Stimulated activated CD8-positive, alpha-beta memory T cell treated with anti-CD3 and anti-CD28 coated beads, Interleukin-7, amount 100 ng/mL, for 48 hours (primary cell): ENCODE measurements at places on chromosomes 13 and 19.

DNA sequence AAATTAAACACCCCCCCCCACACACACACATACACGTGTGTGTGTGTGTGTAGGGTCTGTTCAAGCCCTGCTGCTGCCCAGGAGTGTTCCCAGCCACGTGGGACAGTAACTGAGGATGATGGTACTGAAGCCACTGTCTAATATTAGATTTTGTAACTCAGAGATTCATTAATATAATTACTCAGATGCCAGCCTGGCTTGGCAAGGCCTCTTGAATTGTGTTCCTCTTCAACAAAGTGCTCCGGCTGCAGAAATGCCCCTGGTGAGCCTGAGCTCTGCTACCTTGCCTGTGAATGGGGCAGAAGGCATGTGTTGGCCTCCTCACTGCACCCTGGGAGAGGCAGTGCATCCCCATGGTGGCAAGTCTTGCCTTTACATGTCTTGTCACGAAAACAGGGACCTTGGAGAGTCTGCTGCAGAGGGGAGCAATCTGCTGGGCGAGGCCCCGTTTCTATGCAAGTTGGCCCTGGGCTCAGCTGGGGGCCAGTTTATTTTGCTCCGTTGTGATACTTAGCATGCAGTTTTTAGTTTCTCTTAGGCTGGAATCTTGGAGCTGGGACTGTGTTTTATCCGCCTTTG is 44.0 kb downstream of the NFIX start:
- DNase-seq, result no peak

GRCh38 chr19:21610787-21611186 is 105.4 kb downstream of the ZNF429 start:
- DNase-seq, result no peak

- no peak for DNase-seq
Measured at GRCh38 chr13:39820606-39821005, 165.1 kb downstream of the COG6 start.

DNA sequence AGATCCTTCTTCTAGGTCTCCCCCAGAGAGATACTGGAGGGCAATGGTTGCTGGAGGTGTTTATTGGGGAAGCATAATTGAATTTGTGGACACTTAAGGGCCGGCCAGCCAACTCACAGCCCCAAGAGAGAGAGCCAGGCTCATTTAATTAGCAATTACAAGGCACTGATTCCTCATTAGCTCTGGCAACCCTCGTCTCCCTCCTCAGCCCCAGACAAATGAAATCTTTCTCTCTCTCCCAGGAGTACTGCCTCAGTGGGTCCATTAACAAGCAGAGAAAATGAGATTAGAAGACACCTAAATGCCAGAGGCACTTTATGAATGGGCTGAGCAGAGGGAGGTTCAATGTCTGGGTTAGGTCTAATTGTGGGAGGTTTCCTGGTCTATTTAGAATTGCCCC is 19.0 kb upstream of the FEM1A start:
- DNase-seq, result no peak

- DNase-seq, result no peak
Measured at GRCh38 chr13:53513226-53513625, 484.6 kb downstream of the OLFM4 start.

DNA sequence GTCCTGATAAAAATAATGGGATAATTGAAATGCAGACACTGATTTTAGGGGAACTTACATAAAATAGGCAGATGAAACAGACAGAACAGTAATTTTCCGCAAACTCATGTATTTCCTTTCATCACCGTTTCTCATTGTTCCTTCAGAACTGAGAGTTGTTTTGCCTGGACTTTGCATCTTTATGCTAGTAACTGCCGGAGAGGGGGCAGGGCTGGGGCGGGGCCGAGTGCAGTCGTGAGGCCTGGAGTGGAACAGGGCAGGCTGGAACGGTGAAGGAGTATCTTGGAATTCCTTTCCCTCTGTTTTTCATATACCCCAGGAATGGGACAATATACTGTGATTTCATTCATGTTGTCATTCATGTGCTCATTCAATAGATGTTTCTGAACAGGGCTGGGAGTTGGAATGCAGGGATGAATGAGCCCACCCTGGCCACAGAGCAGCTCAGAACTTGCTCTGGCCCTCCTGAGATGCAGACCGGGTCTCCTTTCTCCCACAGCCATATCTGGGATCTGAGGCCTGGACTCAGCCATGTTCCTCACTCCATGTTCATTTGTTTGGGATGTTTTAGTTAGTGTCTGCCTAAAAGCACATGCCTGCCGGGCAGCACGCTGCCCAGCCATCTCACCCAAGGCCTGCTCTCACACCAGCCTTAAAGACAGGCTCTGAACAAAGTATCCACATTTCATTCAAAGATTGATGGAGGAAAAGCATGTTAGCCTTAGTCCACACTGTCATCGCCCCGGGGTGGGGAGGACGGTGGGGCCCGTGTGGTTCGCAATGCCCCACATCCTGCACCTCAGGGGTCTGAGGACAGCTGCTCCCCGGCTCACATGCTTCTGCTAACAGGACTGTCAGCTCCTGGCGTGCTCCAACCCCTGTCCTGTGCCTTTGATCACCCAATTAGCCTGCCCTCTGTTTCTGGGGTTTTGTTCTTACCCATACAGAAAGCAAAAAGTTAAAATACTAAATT is 92.9 kb downstream of the SOX1 start:
- DNase-seq, result no peak

DNA sequence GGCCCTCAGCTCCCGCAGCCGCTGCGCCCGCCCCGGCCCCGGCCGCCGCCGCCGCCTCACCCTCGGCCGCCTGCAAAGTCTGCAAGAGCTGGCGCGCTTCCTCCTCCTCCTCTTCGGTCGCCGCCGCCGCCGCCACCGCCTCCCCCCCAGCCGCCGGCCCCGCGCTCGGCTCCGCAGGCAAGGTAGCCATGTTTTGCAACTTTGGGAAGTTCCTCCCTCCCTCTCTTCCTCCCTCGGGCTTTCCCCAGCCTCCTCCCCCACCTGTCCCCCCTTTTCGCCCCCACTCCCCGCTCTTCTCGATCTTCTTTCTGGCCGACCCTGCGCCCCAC is 433 bp downstream of the SIX5 start:
- no peak for DNase-seq

DNA sequence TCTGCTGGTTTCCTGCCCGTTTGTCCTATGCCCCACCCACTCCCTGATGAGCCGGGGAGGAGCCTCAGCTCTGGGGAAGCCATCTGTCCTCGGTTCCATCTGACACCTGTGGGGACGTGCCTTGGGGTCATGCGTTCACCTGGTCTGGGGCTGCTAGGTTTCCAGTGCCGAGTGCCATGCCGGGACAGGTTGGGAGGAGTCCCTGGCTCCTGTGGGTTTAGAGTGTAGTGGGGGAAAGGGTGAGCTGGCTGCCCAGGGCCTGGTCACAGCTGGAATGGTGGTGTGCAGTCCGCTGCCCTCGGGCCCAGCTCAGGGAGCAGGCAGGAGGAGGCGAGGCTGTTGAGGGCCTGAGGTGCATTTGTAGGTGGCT is 2.5 kb downstream of the KDM4B start:
- no peak for DNase-seq

- no peak for DNase-seq
Measured at GRCh38 chr19:38317104-38317612, 1.4 kb upstream of the YIF1B start.

DNA sequence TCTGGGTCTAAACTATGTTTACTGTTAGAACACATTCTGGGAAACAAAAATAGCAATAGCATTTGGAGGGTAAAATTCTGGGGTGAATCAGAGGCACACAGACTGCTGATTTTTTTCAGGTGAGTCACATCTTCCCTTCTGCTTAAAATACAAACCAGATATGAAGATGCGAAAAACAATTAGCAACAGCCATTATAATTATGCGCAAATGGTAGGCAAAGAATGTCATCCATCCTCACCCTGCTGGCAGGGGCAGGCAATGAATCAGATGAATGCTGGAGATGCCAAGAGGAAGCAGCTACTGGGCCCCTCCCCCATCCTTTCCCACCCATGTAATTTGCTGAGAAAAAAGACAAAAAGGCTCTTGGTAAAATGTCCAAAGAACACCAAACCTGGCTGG is 282.9 kb downstream of the KLF5 start:
- DNase-seq, result no peak

- DNase-seq, result no peak
Measured at GRCh38 chr13:28494778-28495537, at the start of gene FLT1. Gene FLT1 (minus strand): TSS chr13:28495128. CDS start chr13:28494843, 285 bp downstream.

- no peak for DNase-seq
Measured at GRCh38 chr19:41357746-41358145, 4.0 kb upstream of the TGFB1 start.

DNA sequence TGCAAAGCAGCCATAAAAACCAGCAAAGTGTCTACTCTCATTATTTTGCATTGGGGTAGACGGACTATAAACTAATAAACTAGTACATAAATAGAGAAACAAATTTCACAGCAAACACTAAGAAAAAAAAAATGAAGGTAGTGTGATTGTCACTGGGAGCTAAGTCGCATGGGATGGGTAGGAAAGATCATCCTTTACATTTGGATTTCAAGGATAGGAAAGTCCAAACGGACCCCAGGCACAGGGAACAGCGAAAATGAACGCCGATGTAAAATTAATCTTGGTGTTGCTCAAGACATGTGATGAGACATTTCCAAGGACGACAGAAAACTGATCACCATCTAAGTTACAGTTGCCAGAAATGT is 690 bp upstream of the SGTA start:
- no peak for DNase-seq

DNA sequence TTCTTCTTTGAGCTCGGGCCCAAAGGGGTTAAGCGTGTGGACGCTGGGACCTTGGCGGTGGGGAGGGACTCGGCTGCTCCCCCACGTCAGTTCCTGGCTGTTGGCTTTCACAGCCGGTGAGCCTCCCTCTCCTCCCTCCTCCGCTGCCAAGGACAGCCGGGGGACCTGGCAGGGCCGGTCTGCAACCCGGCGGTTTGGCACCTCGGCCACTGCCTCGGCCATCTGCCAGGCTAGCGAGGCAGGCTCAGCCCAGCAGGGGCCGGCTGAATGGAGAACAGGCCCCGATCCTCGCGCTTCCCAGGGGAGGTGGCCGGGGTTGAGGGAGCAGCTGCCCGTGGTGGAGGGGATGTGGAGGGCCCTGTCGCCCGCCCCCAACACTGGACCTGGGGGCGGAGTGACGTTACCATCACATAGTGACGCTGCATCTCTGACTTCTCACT is 5.0 kb downstream of the TLE5 start:
- DNase-seq, result no peak

GRCh38 chr19:4359627-4360000 is 16.3 kb downstream of the MPND start:
- no peak for DNase-seq

- no peak for DNase-seq
Measured at GRCh38 chr13:111286162-111286561, 34.3 kb upstream of the TEX29 start.

DNA sequence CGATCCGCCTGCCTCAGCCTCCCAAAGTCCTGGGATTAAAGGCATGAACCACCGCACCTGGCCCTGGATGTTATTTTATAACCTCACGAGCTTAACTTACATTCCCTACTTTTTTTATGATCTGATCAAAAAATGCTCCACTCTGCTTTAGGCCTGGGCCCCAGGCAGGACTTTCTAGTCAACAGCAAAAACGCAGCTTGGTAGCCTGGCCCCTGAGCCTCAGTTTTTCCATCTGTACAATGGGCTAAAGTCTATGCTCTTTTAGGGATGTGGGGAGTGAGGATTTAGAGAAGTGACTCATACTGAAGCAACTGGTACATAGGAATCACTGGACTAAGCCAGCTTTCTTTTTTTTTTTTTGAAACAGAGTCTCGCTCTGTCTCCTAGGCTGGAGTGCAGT is 11.9 kb upstream of the PIK3R2 start:
- DNase-seq, result no peak

DNA sequence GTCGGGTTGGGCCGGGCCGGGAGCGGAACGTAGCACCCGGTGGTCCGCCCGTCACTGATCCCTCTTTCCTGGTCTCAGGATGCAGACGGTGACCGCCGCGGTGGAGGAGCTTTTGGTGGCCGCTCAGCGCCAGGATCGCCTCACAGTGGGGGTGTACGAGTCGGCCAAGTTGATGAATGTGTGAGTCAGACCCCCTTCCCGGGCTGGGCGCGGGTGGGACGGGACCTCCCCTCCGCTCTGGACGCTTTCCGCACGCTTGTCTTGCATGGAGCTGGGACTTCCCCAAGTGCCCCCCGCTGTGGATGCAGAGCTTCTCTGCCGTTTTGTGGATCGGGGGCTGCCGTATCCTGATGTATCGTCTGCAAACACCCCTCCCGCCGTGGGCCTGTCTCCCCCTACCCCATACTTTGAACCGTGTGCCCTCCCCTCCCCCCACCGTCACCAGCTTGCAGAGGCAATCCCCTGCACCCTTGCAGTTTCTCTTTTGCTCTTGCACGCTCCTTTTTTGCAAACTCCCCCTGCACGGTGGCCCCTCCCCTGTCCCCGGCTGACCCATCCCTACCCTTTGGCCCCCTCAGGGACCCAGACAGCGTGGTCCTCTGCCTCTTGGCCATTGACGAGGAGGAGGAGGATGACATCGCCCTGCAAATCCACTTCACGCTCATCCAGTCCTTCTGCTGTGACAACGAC is 669 bp downstream of the GADD45B start:
- peak; percentile 73 for DNase-seq

DNA sequence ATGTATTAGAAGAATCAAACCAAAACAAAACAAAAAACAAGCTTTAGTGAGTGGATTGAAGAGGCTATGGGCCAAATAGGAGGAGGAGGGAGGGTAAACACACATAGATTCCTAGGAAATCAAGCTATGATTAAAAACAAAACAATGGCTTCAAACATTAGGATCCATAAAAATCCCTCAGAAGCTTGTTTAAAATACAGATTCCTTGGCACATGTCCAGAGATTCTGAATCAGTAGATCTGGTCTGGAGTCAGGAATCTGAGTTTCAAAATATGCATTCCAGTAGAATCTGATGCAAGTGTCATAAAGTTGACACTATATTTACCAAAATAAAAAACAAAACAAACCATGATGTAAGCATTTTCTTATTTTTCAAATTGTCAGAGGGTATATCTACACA is 692.8 kb upstream of the SGCG start:
- no peak for DNase-seq
